ENCODE measurements at places on chromosomes 4 and X. TPM values are rescaled to one million over a fixed set of nuclear protein-coding genes. Genes with fewer than 3 reads are reported as not detected.

The CTAG1A gene
- not detected for total RNA-seq

DNA sequence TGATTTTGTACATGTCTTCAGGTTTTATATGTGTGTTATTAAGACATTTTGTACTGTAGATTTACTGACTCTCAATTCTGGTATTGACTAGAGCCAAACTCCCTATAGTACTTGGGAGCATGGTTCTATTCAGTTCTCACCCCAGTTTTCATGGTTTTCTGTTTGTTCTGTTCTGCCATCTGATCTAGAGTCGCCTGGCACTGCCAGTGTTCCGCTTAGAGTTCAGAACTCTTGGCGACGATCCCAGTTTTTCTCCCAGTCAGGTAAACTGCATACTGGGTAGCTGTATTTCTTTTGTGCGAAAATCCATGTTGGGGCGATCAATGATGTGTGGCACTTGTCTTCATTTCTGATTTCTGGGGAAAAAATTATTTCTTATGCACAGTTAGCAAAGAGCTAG lies 78.0 kb downstream of the PHOX2B start:
- DNase-seq, result no peak

GRCh38 chr4:25970691-25971432 lies 56.8 kb downstream of the SMIM20 start:
- peak; percentile 58 for DNase-seq

The MAGEE2 gene
- total RNA-seq, result not detected
